Effector CD4-positive, alpha-beta T cell (primary cell): ENCODE measurements at places on chromosomes 2 and 18.

- no peak for DNase-seq
These were observed 1955.0 kb upstream of the LRRTM1 start for GRCh38 chr2:82259551-82259950.

DNA sequence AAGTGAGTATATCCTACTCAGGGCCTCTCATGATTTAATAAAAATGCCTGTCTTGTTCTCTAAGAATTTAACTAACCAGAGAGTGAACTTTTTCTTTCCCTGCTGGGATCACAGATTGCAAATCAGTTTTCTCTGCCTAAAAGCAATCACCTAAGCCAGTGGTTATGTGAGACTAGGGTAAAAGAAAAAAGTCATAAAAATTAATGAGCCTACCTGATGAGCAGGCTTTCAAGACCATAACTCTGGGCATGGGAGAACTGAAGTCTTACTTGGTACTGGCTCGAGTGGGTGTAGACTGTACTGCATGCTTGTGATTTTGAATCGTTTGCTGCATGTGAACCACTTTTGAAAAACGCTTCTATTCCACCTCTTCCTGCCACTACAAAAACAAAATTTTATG, 1677.0 kb upstream of the LRRTM1 start:
- DNase-seq: no peak

- DNase-seq: no peak
These were observed 161.5 kb upstream of the KCNJ3 start for GRCh38 chr2:154537024-154537423.

DNA sequence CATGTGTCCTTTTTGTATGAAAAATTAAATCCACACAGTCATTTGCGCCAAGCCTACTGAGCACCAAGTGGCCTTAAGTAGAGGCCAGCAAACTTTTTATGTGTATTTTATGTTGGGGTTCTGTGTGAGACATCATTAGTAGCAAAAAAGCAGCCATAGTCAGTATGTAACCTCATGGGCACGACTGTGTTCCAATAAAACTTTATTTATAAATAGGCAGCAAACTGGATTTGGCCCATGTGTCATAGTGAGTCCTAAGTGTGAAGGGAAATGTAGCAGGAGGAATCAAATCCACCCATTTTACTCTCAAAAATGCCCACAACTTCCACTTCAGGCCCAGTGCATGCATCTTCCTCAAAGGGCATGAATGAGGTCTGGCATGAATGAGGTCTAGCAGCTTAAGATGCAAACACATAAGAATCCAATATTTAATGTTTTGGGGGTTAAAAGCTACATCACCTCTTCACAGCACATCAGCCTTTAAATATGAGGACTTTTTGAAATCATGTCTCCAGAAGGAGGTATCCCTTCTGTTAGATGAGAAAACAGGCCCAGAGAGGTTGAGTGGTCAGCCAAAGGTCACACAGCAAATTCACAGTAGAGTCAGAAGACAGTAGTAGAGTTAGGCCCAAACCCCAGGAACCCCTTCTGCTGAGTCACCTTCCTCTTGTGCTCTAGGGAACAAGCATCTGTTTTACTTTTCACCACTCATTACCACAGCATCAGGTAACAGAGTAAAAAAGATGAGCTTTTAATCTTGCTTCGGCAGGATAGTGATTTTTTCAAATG, 45.6 kb downstream of the MREG start:
- no peak for DNase-seq

DNA sequence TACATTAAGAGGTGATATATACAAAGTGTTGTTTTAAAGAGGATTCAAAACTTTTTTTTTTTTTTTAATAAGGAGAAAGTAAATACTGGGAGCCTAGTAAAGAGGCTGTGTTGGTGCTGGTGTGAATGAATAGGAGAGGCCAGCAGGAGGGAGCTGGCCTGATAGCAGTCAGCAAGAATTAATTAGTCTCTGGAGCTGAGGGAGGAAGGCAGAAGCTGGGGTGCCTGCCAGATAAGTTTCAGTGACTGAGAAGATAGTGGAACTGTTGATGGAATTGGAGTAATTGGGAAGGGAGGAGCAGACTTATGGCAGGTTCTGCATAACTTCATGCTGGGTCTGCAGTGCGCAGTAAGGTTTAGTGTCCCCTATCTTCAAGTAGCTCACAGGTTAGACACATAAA, 36.2 kb upstream of the SNORC start:
- DNase-seq: no peak

GRCh38 chr2:36338827-36339145, 16.8 kb upstream of the CRIM1 start:
- no peak for DNase-seq

DNA sequence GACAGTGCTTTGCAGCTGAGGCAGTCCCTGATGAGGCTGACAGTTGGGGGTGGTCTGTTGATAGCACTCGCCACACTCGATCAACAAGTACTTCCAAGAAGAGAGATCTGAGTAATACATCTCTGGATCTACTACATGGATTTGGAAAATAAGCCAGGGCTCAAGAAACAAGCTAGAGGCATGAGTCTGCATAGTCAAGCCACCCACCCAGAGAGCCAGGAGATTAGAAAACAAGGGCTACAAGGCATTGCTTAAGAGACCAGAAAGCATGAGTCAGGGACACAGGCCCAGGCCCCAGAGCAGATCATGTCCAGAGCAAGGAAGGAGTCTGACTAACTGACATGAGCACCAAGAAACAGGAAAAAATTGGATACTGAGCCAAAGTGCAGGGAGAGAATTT, 196.9 kb upstream of the CWC22 start:
- no peak for DNase-seq

GRCh38 chr2:50143822-50144575, 887.9 kb downstream of the NRXN1 start:
- DNase-seq: no peak

DNA sequence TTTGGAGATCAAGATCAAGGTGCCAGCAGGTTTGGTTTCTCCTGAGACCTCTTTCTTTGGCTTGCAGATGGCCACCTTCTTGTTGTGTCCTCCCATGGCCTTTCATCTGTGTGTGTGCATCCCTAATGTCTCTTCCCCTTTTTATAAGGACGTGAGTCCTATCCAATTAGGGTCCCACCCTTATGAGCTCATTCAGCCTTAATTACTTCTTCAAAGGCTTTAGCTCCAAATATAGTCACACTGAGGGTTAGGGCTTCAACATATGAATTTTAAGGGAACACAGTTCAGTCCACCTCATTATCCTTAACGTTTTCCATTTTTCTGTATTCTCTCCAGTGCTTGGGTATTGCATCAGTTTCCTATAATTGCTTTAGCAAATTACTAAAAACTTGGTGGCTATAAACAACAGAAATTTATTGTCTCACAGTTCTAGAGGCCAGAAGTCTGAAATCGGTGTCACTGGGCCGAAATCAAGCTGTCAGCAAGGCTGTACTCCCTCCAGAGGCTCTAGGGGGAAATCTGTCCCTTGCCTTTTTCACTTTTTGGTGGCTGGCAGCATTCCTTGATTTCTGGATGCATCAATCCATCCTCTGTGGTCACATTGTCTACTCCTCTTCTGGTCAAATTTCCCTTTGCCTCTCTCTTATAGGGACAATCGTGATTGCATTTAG, 34.1 kb downstream of the CDC42EP3 start:
- DNase-seq: no peak

GRCh38 chr18:64275593-64276300, 126.9 kb upstream of the LINC00305 start:
- DNase-seq: no peak

GRCh38 chr2:240791221-240791800, 28.7 kb downstream of the KIF1A start:
- DNase-seq: no peak

- no peak for DNase-seq
These were observed 116.3 kb downstream of the ZNF532 start for GRCh38 chr18:58980991-58981390.

DNA sequence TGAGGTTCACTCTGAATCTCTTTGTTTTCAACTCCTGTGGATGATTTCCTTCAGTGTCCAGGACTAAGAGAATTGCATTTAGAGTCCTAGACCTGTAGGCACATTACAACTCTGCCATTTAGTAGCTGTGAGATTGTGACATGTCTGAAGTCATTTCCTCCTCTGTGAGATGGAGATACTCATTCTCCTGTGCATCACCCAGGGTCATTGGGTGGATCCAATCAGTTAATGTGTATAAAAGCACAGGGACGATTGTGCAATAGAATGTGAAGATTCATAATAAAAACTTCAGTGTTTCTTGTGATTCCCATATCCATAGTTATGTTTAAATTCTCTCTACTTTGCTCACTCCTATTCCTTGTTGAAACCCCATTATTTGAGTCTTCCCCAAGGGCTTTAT, 113.6 kb downstream of the DIS3L2 start:
- DNase-seq: no peak

DNA sequence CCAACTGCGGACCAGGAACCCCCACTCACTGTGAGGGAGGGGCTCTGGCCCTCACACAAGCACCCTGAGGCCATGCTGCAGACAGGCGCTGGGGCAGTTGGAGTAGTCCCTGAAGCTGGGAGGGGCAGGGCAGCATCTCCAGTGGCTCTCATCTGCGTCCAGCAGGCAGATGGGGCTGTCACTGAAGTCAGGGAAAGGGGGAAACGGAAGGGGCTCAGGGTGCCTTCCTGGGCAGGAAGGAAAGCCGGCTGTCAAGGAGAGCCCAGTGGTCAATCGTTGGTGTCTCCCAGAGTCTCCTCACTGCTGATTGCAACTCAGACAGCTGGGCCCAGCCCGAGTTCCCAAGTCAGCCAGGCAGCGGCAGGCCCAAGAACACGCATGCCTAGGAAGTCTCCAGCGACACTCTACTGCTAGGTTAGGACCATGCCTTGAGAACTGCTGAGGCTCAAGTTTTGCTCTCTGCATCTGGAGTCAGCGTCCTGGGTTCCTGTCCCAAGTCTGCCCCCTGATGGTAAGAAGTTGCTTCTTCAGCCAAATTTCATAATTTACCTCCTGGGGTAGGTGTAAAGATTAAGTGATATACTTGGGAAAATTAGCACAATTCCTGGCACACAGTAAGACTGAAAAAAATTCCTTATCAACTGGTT, 27.4 kb upstream of the NMUR1 start:
- peak; percentile 41 for DNase-seq

GRCh38 chr2:77479895-77480294, 42.3 kb downstream of the LRRTM4 start:
- no peak for DNase-seq

DNA sequence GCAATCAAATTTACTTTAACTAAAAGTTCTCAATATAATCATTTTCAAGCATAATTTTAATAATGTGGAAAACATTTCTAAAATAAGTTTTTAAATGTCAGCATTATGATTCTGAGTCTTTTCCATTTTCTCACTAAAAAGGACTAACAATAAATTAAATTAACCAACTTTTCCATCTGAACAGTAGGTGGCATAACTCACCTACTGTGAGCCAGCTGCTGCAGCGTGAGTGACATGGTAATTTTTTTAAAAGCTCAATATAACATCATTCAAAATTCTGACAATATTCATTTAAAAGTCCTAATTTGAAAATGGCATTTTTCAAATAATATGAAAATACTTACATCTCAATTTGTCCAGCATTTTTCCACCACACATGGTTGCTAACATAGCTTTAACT, 66.5 kb downstream of the DTNB start:
- DNase-seq: no peak

DNA sequence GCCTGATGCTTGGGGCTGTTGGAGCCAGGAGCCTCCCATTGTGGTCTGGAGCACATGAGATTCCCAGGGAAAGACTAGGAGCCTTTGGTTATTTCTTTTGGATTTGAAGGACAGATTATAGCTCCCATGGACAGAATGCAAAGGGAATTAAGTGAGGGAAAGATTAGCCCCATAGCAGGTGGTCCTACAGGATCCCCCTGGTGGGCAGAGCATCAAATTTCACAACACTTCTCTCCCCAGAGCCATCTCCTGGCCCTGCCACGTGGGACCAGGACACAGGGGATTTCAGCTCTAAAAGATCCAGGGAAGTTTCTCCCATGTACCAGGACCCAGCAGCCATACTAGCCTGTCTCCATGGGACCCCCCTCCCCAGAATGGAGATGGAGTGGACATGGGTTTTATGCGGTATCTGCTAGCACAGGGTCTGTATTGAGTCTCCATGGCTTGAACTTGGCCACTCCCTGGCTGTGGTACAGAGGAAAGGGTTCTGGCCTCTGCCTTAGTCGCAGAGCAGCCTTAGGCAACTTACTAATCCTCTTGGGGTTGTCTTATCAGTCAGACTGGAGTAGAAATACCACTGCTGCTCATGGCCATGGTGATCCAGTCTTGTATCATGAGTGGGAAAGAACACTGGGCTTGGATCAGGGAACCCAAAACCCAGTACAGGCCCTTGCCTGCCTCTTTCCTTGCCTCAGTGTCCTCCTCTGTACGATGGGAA, 6.8 kb upstream of the PLB1 start:
- DNase-seq: no peak

DNA sequence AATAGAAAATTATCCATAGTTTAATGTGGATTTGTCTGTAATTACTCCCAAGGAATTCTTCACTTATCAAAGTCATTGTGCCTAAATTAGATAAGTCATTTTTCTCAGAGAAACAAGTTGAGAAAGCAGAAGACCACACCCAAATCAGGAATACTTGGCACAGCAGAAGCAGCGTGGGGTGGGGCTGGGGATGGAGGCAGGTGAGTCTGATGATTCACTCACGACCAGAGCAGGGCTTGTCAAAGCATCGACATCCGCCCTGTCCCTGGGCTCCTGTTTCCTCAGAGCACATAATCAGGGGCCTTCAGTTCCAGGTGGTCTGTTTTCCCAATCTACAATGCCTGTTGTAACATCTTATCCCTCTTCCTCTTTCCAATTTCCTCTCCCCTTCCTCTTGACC, 31.5 kb upstream of the COLEC12 start:
- DNase-seq: no peak

DNA sequence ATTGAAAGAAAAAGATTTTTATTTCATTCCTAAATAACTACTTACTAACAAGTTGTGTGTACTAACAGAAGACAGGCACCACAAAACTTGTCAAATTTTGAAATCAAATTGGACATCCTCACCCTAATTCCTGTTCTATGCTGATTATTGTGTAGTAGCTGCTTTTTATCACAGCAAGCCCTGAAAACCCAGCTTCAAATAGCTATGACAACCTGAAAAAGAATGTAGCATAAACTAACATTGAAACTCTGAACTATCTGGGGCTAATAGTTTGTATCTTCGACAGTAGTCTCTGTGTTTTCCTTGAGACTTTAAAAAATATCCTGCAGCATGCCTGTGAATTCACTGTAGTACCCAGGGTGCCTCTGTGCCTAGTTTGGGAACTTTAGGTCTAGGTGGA, 122.6 kb downstream of the WDPCP start:
- no peak for DNase-seq

GRCh38 chr2:134217351-134217750, 36.5 kb upstream of the MGAT5 start:
- DNase-seq: no peak
